CD4-positive, alpha-beta T cell treated with Interleukin-17A for 1 hour (primary cell): ENCODE measurements at places on chromosomes 5 and 9.
A peak's percentile ranks its signal among the peaks of the same experiment; 100 is the strongest.

DNA sequence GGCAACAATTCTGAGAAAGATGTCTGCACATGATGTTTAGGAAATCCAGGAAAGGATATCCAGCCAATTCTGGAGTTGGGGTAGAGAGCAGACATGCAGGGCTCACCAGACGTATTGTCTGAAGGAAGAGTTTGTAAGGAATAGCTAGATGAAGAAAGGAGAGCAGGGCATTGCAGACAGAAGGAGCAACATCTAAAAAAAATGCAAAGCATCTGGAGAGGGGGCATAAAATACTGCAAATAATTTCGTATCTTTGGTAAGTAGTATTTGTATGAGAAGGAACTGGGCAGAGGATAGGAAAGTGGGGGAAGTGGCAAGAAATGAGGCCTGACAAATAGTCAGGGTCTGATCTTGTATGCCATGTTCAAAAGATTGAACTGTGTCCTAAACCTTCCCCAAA, 74.8 kb downstream of the MACIR start:
- no peak for DNase-seq

GRCh38 chr9:16236311-16236710, 634.2 kb downstream of the BNC2 start:
- DNase-seq, result no peak

GRCh38 chr9:120267929-120268328, 312.0 kb downstream of the CDK5RAP2 start:
- no peak for DNase-seq

- DNase-seq, result no peak
These were observed 72.5 kb downstream of the MRPS30 start for GRCh38 chr5:44881266-44881665.

- DNase-seq, result peak; percentile 65
These were observed 185.9 kb downstream of the ERCC6L2 start for GRCh38 chr9:96061293-96061987.

- DNase-seq, result no peak
These were observed 364.1 kb upstream of the RORB start for GRCh38 chr9:74132986-74133385.

DNA sequence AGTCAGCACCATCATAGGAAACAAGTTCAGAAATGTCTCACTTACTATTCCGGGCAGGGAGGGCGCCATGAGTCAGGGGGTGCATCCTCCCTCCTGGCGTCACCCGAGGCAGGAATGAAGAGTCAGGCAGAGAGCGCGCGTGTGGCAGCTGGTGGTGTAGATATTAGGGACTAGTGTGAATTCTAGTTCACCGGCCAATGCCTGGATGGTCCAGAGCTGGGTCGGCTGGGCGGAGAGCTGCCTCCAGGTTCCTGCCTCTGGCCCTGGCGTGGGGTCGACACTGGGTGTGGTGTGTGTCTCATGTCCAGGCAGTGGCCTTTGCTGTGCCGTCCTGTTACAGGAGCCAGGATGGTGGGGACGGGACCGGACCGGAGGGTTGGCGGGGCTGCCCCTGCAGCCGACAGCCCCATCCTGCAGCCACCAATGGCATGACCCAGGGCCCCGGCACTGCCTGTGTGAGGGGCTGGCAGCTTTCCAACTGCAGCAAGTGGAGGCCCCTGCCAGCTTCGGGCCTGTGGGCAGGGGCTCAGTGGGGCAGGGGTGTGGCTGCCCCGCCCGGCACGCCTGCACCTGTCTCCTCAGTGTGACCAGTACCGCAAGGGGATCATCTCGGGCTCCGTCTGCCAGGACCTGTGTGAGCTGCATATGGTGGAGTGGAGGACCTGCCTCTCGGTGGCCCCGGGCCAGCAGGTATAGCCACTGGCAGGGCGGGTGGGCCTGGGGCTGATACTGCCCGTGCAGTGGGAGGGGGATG, 9.1 kb downstream of the DIPK1B start:
- no peak for DNase-seq

DNA sequence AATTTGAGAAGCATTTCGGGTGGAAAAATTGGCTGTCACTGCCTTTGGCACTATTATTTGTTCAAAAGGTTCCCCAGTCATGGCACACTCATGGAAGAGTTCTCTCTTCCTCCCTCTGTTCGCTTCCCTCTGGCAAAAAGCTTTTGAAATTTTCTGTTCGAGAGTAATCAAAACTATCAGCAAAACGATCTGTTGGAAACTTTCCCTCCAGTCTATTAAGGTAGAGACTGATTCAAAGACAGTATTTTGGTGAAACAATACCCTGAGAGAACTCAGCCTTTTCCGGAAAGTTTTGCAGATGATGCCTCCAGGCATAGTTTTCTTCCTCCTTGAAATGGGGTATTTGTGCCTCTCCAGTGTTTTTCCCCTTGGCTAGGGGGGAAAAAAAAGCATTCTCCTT, 3.6 kb upstream of the LPAR1 start:
- no peak for DNase-seq

DNA sequence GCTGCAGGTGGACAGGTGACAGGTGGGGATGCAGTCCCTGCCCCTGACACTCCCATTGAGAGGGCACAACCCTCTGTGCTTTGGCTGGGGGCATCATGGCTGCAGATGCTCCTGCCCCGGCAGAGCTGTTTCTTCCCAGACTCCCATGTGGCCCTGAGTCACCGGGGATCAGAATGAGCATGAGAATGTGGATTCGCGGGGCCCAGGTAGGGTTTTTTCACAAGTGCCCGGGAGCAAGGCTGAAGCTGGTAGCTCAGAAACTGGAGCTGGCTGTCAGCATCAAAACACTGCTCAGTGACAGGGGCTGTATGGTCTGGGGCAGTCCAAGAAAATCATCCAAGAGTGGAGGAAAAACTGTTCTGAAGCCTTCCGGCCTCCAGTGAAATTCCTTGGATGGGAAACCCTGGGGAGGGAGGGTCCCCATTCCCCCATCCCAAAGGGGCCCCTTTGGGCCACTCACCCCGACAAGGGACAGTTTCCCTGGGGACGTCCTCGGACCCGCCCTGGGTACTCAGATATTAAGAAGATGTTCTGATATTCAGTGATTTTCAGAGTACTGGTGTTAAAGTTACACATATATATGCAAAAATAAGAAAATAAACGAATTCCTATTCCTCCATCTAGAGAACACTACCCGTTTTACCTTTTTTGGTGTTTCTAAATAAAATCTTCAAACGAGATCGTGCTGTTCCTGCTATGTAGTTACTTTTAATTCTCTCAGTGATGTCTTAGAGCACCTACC, 120.1 kb upstream of the LPCAT1 start:
- no peak for DNase-seq

GRCh38 chr5:172868924-172869591, 35.0 kb downstream of the ERGIC1 start:
- no peak for DNase-seq

DNA sequence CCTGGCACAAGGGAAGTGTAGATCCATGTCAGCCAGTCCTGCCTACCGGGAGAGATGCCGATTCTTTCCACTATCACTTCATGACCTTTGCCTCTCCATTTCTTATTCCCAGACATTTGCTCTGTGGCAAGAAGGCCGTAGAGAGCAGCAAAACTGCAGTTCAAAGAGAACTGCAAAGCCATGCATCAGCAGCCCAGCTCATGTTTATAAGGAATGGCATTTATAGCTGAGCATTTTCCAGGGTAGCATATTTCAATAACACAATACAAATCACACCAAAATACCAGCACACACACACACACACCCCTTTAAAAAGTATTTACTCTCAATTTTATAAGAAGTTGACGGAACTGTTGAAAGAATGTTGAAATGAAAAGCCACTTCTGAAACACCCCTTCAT, 126.7 kb upstream of the EGFLAM start:
- DNase-seq, result no peak

DNA sequence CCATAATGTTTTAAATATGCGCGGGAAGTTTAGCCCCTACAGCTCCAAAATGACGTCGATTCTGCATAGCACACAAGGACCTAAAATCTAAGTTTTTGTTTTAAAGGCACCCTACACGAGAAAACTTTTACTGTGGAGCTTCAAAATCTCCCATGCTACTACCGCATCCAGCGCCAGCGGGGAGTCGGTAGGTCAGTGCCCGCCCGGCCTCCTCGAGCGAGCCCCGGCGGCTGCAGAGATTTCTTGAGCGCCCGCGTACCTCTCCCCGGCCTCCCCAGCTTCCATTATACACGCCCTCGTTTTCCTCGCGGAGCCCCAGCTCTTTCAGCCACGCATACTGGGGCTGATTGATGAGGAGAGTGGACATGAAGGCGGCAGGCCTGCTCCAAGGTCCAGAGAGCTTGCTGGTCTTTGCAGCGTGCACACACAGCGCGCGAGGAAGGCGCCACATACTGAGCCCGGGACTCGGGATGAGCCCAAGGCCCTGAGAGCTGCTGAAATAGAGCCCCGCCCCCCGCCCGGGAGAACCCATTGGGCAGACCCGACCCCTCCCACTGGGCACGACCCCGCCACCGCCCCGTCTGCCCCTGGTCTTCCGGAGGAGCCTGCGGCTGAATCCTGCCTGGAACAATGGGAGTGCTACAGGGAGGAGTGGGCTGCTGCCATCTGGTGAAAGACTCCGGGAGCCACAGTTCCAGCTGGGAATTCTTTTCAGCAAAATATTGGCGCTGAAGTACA, at the start of gene ALDH7A1:
Gene ALDH7A1 (minus strand): TSS at position 472 of the 738 bp plus-strand sequence. CDS start 21 bp downstream, at position 451.
- DNase-seq, result peak; percentile 14

DNA sequence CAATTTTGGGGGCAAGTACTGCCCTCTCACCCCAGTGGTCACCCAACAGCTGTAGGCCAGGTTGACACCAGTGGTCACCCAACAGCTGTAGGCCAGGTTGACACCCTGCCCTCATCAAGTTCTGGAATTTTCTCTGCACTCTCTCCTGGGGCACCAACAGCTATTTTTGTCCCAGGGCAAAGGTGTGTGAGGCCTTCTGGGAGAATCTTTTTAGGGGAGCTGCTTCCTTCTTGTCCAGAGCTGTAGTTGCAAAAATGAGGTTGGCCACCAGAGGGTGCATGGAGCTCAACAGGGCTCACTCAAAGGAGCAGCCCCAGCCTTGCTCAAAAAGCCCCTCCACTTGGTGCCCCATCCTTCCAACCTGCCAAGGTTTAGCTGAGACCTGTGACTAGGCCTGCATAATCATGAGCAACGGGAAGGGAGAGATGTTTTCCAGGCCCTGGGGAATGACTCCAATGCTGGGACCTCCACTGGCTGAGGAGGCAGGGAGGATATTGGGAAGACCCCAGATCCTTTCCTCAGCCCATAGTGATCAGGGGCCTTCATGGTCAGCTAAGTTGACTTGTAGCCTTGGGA, 10.6 kb upstream of the P4HA2 start:
- peak; percentile 68 for DNase-seq

DNA sequence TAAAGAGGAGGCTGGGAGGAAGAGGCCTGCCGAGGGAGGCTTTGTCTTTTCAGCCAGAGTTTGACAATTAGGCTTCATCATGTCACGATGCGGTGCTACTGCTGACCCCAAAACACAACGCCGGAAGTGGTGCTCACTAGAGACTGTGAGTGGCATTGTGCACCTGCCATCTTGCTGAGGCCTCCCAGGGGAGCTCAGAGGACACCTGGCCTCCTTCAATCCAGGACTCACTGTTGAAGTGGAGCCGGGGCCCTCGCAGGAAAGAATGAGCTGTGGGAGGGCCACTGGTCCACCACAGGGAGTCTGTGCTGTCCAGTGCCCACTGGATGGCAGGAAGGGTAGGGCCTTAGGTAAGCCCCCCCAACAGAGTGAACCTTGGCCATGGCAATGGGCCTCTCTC, 12.7 kb upstream of the SLC25A48 start:
- no peak for DNase-seq

DNA sequence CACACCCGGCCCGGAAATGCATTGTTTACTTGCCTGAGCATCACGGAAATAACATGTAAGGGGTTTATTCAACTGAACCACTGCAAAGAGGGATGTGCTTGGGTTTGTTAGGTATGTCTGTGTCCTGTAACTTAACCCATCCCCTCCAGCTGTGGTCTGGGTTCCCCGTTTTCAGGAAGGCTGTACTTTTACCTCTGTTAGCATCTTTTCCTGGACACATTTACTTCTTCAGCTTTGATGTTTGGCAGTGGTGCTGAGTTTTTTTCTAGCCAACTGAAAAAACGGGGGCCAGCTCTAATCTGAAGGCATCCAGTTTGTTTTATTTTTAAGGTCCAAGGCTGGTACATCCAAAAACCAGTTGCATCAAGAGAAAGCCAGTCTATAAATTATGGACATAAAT, 561.8 kb downstream of the BNC2 start:
- no peak for DNase-seq

DNA sequence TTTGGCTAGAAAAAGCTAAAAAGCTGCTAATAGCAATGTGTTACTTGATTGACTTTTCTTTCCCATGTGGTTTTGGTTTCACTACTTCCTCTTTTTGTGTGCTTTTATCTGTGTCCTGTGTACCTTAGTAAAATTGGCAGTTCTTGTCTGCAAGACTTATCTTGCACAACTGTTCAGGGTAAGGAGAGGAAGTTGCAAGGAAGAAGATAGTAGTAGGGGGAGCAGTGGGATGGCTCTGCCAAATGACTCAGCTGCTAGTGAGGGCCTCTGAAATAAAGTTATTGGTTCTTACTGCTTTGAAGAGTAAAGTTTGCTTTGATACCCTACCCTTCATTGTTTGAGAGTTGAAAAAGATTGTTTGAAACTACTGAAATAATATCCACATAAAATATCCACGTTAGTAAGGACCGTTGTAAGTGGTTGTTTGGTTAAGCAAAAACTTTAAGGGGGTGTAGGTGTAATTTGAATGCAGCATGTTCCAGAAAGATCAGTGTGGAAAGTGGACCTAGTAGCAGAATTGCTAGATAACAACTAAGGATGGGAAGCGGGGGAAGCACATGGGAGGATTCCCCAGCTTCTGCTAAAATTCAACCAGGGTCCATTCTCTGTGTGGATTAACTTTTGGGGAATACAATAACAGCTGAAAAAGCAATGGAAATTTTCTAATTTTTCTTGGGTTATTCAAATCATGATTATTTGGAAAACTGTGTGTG, 123.5 kb downstream of the SCAMP1 start:
- DNase-seq, result peak; percentile 18

- no peak for DNase-seq
These were observed 17.8 kb upstream of the SLC12A7 start for GRCh38 chr5:1129711-1130055.

- DNase-seq, result no peak
These were observed 329.4 kb downstream of the ELAVL2 start for GRCh38 chr9:23496489-23497136.

DNA sequence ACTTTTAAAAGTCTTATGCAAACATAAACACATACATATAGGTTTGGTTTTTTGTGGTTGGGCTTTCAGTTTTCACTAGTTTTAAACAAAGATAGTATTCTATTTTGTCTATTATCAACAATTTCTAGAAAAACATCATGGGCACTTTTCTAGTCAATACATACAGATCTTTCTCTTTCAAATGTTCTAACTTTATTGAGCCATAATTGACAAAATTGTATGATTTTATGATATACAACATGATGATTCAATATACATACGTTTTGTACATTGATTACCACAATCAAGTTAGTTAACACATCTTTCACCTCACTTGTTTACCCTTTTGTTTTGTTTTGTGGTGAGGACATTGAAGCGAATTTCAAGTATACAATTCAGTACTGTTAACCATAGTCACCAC, 265.9 kb downstream of the MCTP1 start:
- DNase-seq, result no peak
